ENCODE measurements at places on chromosomes 4 and X. TPM values are rescaled to one million over a fixed set of nuclear protein-coding genes. Genes with fewer than 3 reads are reported as not detected.

PABPC5 gene
- total RNA-seq = not detected

UGT2B15 gene
- not detected for total RNA-seq

SSX3 gene
- not detected for total RNA-seq

ARHGAP24 gene
- 0.76 TPM for total RNA-seq

PNCK gene
- 0.44 TPM for total RNA-seq

Data from CD8-positive, alpha-beta T cell (primary cell).